ENCODE measurements at places on chromosomes 1 and 21.

GRCh38 chr1:33573661-33574060 is 101.2 kb downstream of the ZSCAN20 start:
- no peak for DNase-seq

DNA sequence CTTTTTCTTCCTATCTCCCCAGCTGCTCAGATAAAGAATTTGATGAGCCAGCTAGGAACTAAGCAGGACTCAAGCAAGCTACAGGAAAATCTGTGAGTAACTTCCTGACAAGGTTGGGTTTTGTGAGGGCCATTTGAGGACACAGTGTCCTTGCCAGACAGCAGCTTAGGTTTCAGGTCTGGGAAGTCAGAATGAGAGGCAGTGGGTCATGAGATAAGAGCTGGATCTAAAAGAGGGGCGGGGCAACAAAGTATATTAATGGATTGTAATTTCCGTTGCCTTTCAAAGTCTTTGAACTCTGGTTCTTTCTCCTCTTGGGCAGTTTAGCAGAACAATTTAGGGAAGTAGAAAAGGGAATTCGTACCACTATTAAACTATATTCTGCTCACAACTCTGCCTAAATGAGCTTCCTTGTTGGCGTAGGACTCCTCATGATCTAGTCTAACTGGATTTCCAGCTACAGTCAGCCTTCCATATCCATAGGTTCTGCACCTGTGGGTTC is 16.6 kb downstream of the STX12 start:
- DNase-seq: no peak

- no peak for DNase-seq
Measured at GRCh38 chr21:31162079-31162699, 123.9 kb upstream of the KRTAP19-8 start.

DNA sequence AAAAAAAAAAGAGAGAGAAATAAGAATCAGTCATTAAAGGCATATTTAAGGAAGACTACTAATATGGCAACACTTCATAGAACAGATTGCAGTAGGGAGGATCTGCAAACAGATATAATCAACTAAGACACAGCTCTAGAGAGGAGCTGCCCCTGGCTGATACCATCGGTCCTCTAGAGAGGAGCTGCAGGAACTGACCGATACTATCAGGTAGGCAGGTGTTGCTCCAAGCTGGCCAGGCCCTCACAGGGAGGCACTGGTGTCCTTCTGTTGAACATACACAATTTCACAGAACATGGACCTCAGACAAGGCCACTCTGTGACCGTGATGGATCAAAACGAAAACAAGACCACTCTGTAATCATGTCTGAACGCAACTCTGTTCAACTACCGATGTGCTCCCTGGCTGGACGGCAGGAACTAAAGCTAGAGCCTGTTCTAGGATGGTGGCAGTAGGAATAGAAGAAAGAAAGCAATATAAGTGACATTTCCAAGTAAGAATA is 15.5 kb downstream of the SMYD3 start:
- DNase-seq: no peak

GRCh38 chr21:36846631-36847030 is 119.8 kb downstream of the HLCS start:
- DNase-seq: no peak

- DNase-seq: no peak
Measured at GRCh38 chr1:160576884-160577283, 2.4 kb downstream of the CD84 start.

- DNase-seq: no peak
Measured at GRCh38 chr1:60173729-60174505, 100.3 kb upstream of the C1orf87 start.

GRCh38 chr1:155181371-155182051 is 7.9 kb downstream of the TRIM46 start:
- DNase-seq: no peak

DNA sequence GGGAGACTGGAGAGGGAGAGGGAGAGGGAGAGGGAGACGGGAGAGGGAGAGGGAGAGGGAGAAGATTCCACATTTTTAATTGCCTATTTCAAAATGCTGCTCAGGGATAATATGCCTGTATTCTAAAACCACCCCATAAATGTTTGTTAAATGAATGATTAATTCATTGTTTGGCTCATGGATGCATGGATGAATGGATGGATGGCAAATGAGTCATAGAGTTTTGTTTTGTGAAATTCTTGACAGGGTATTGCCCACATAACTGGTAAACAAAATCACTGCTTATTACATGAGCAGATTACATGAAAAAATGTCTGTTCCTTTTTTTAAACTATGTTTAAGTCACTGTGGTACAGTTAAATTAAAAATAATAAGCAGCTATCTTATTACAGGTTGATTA is 220.4 kb downstream of the ZP4 start:
- DNase-seq: no peak

GRCh38 chr1:225814381-225814780 is 4.5 kb downstream of the EPHX1 start:
- DNase-seq: no peak

DNA sequence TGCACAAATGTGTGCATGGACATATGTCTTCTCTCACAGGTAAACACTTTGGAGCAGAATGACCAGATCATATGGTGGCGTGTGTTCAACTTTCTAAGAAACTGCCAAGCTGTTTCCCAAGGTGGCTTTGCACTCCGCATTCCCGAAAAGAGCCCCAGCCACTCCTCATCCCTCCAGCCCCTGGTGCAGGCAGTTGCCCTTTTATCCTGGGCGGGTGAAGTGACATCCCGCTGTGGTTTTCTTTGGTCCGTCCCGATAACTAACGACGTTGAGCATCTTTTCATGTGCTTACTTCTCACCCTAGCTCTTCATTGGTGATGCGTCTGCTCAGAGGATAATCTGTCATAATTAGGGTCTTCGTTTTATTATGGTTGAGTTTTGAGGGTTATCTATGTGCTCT is 612.5 kb downstream of the MATN1 start:
- DNase-seq: no peak

- no peak for DNase-seq
Measured at GRCh38 chr1:199087144-199087543, 448.3 kb downstream of the PTPRC start.

DNA sequence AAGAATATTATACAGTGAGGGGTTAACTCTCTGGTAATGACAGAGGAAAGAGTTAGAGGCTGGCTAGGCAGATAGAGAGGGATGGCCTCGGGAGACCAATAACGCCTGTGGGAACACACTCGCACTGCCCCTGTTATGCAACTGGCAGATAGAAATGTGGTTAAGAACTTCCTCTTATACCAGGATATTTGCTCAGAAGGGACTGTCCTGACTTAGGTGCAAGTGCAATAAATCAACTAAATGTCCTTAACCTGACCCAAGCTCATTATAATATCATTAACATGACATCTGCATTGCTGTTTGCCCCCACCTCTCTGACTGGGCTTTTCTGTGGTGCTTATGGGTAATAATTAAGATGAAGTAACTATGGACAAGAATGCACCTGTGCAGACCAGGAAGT is 1518.0 kb downstream of the NCAM2 start:
- DNase-seq: no peak

DNA sequence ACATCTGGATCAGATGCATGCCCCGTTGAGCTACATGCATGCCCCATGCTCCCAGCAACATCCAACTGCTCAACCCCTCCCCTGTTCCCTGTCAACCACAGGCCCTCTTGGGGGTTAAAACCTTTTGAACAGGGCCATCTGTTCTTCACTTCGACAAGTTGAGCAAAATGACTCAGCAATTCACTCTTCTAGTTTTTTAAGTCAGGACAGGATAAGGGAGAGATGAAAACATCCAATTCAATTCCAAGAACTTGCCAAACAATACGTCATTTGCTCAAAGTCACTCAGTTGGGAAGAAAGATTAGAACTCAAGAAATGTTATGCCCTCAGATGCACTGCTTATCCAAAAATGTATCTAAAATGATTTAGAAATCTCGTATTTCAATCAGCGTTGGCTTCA is 46.1 kb upstream of the MTF2 start:
- no peak for DNase-seq

DNA sequence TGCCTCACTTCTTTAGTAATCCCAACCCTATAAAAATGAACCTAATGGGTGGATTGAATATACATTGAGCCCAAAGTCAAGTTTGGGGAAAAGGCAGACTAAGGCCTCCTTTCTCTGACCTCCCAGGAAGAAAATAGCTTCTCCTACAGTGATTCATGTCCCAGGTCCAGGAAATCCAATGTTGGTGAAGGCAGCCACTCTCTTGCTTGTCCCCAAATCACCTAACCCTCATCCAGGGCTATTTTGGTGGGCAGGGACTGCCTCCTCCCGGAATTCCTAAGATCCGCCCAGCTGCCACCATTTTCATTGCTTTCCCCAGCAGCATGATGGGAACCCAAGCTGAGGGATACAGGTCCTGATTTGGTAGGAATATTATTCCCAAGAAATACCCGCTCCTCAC is 8.4 kb downstream of the MYOG start:
- DNase-seq: no peak

DNA sequence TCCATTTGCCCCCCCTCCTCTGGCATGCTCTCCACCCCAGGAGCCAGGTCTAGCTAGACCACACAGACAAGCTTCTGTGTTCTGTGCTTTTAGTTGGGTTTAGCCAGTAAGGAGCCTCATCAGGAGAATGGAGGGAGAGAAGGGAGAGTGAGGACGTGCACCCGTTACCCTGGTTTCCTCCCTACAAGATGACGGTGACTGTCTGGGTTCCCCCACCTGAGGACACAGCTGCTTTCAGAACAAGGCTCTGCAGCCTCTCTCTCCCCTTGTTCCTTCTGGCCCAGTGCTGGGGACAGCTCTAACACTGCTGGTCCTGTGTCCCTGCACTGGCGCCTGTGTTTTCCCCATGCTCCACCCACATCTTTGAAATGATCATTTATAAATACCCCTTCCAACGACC is 184.4 kb upstream of the GALNT2 start:
- DNase-seq: no peak

DNA sequence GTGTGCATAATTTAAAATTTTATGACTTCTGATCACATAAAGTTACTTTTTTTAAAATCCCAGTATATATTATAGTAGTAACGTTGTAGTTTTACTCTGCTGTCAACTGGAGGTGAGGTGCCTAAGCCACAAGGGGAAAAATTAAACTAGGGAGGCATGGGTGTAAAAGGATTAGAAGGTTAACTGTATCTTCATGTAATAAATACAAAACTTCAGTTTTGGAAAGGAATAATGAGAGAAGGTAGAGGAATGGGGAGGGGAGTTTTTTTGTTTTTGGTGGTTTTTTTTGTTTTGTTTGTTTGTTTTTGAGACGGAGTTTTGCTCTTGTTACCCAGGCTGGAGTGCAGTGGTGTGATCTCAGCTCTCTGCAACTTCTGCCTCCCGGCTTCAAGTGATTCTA is 5.7 kb downstream of the SLC25A33 start:
- DNase-seq: no peak

- no peak for DNase-seq
Measured at GRCh38 chr1:181545395-181545794, 62.1 kb downstream of the CACNA1E start.

DNA sequence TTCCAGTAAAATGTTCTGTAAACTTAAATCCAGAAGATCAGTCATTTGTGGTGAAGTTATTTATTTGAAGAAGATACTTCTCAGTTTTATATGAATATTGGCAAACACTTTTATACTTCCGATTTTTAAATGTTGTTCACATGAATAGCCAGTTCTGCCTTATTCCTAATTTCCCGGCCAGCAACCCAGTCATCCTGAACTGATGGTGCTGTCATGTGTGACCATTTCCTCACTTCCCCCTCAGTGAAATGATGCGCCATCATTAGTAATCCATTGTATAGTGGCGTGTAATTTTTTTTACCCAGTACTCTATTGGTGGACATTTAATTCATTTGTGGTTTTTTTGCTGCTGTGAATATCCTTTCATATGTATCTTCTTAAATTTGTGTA is 16.4 kb downstream of the GPSM2 start:
- DNase-seq: no peak

- no peak for DNase-seq
Measured at GRCh38 chr1:119336848-119337247, 31.7 kb upstream of the HAO2 start.

GRCh38 chr1:194347200-194347599 is 1160.8 kb upstream of the B3GALT2 start:
- no peak for DNase-seq

- no peak for DNase-seq
Measured at GRCh38 chr1:55216096-55216495, 932 bp upstream of the USP24 start.

DNA sequence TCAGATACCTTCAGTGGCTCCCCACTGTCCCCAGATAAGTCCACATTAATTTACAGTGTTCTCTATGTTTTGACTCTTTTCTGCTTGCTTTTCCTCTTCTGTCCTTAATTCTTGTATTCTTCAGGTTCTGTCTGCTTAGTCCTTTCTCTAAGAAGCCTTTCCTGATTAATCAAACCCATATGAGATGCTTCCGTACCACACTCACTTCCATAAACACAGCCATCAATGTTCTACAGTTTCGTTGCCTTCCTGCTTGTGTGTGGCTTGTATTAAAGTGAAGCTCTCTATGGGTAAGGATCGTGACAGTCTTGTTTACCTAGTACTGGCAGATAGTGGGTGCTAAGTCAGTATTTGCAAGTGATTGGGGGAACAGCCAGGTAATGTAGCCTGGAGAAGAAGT is 75.9 kb downstream of the PRDM2 start:
- no peak for DNase-seq

- no peak for DNase-seq
Measured at GRCh38 chr1:206939131-206939530, 7.1 kb downstream of the PIGR start.

DNA sequence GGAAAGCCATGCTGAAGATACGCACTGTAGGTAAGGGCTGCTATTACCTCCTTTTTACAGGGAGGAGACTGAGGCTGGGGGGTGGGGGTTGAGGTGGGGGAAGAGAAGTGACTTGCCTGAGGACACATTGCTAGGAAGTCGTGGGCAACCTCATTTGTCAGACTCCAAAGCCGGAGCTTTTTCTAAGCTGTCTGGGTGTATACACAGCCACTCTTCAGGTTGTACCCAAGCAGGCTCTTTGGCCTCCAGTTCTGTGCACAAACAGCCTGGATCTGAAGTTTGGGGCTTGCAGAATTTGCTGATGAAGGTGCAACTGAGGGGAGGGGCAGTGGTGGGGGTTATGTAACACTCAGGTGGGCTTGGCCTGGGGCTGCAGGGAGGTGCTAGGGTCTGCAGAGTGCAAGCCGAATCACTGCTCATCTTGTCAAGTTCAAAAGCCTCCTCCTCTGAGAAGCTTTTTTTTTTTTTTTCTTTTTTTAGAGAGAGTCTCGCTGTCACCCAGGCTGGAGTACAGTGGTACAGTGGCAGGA is 16.9 kb downstream of the TINAGL1 start:
- no peak for DNase-seq

DNA sequence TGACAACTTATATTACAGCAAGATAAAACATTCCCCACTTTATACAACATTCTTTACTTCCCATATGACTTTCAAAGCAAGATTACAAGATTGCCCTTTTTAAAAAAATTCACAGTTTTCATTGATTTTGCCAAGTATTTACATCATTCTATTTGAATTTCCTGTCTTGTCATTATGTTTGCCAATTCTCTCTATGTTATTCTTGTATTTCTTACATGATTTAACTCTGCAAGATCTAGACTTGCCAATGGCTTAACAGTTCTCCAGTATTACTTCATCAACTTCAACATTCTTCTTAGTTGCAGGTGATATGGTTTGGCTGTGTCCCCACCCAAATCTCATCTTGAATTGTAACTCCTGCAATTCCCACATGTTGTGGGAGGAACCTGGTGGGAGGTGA is 31.6 kb downstream of the FMO4 start:
- no peak for DNase-seq

Measured in MM.1S (cell line).